ENCODE measurements at places on chromosomes 12 and 14.

GRCh38 chr12:81542065-81543010 is 216.8 kb downstream of the PPFIA2 start:
- no peak for DNase-seq

- no peak for DNase-seq
These were observed 75.8 kb downstream of the C12orf50 start for GRCh38 chr12:87953256-87953860.

DNA sequence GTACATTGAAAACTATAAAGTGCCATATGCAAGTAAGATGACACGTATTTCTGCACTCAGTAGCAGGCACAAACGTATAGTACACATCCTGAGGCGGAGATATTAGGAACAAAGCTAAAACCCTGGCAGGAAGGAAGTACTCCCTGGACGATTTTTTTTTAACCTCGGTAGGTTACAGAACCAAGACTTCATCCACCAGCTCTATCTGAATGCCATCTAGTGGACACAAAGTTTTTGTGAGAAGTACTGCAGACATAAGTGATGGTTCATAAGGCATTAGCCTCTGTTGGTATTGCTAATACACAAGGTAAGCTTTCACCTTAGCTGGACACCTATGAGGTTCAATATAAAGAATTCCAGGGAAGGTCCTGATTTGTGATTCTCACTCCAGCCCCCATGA is 83.0 kb upstream of the CCDC196 start:
- no peak for DNase-seq

DNA sequence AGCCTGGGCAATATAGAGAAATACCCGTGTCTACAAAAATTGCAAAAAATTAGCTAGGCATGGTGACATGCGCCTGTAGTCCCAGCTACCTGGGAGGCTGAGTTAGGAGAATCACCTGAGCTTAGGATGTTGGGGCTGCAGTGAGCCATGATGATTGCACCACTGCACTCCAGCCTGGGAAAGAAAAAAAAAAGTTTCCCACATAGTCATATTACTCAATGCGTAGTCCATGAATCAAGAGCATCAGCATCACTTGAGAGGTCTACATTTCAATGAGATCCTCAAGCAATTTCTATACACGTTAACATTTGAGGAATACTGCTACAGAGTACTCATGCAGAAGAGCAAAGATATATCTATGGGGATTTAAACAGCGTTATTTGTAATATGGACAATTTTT is 5.2 kb upstream of the LRRC23 start:
- DNase-seq = no peak

- DNase-seq = no peak
These were observed 48.3 kb downstream of the ZFYVE21 start for GRCh38 chr14:103763730-103764488.

- DNase-seq = no peak
These were observed 30.4 kb downstream of the ATP2B1 start for GRCh38 chr12:89678225-89678624.

DNA sequence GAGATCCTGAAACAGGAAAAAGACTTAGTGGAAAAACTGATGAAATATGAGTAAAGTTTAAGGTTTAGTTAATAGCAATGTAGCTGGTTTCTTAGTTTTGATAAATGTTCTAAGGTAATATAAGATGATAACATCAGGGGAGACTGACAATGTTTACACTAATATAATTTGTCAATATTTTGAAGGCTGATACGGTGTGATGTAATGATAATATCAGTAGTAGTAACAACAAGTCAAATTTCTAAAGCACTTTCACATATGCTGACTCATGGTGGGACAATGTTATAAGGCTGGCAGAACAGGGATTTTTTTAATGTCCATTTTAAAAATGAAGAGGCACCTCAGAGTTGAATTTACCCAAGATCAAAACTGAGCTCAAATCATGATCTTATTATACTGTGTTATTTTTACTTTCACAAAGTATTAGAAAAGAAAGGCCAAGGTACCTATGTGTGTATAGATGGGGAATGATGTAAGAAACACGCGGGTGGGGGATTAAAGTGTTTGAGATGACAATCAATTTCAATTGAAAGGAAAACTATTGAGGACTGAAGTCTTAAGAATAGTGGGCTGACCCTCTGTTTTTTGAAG is 2.4 kb upstream of the FLRT2 start:
- no peak for DNase-seq

GRCh38 chr12:90947869-90948268 is 7.1 kb downstream of the CCER1 start:
- no peak for DNase-seq

DNA sequence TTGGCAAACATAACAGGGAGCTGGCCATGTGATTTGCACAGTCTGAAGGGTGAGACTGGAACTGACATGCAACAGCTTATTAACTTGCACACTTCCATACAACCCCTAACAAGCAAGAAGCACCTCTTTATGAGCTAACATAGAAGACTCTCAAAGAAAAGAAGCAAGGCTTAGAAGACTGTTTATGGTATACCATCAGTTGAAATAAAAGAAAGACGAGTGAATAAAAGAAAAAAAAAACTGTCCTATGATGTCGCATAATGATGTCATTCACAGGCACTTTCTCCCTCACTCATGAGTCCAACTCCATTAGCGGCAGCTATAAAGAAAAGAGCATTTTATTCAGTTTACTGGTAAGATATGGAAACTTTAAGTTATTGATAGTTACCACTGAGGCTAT is 3.3 kb upstream of the MDM1 start:
- no peak for DNase-seq

All from activated T-cell treated with anti-CD3 and anti-CD28 coated beads, Interleukin-2, amount 50 U/mL, for 24 hours (primary cell).